Right atrium auricular region (tissue), 2 donors: ENCODE measurements at places on chromosomes 6 and 20.
A peak's percentile ranks its signal among the peaks of the same experiment; 100 is the strongest.

DNA sequence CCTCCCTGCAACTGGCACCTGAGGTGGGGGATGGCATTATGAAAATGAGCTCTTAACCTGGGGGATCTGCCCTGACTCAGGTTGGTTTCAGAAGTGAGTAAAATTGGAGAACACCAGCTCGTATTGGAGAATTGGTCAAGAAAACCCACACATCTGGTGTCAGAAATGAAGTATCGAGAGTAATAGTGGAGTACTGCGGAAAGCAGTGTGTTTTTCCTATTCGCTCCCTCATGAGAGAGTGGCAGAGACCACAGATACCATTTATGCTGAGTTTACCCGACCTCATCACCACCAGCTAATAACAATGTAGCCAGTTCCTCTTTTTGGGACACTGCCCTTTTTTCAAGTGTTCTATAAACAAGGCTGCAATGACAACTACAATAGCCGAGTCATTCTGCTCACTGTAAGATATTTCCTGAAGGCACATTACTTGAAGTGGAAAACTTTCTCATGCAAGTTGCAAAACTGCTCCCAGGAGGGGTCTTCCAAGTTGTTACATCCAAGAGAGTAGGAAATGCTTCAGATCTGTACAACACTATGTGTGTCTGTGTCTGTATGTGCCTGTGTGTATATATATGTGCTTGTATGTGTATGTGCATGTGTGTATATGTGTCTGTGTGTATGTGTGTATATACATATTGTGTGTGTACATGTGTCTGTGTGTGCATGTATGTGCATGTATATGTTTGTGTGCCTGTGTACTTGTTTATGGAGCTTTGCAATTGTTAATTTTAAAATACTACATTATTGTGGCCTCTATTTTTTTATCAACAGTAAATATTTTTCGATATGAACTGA, 106.0 kb upstream of the CST7 start:
- DNase-seq, result no peak

DNA sequence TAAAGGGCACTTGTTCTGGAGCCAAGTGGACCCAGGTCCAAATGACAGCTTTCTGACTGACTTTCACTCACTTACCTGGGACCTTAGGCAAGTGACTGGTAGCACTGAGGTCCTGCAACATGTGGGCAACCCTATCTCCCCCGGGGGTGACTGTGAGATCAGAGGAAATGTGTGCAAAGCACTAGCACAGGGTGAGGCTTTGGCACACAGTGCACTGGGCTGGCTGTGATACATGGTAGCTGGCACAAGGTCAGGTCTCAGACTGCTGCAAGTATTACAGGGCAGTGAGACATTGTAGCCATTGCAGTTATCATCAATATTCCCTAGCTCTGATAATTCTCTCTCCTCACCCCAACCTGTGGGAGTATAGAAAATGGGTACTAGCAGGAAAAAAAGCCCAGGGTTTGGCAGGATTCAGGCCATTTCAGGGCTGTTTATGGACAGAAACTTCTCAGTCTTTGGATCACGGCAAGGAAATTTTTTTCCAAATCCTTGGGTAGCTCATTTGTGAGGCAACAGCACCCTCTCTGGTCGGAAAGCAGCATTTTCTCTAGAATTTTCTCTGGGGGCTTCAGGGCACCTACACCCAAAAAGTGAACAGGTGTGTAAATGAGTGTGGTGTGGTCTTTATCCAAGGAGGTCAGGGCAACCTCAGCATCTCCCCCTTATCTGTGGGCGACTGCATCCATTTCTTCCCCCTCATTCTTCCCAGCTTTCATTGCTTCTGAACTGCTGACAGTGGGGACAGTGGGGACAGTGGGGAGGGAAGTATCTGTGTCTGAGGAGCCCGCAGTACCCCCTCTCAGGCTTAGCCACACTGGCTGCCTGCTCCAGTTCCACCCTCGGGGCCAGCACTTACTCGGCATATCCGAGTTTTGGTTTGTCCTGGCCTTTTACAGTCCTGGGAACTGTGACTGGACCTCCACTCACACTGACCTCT, 148.7 kb upstream of the PHACTR3 start:
- DNase-seq, result no peak

DNA sequence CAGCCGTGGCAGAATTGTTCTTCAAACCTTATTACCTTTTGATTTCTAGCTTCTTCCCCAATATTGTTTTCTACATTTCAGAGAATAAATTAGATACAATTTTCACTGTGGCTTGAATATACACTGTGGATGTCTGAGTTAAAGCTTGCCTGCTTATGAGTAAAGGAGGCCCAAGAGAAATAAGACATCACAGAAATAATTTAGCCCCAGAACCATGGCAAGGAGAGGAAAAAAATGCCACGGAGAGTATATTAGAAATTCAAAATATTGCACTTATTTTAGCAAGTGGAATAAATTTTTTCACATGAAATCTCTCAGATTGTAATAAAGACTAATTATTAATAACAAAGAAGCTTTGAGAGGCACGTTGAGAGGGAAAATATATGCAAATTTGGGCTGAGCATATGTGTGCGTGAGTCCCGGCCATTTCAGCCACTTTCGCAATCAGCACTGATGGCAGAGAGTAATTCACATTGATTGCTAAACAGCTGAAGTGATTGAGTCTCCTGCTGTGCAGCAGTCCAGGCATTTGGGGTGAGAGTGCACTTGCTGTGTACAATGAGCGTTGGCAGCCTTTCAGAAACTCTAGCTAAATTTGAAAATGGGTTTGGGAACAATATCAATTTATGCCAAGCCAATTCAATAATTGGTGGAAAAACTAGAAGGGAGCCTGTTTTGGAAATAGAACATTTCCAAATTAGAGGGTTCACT, 596.0 kb downstream of the EPM2A start:
- no peak for DNase-seq

DNA sequence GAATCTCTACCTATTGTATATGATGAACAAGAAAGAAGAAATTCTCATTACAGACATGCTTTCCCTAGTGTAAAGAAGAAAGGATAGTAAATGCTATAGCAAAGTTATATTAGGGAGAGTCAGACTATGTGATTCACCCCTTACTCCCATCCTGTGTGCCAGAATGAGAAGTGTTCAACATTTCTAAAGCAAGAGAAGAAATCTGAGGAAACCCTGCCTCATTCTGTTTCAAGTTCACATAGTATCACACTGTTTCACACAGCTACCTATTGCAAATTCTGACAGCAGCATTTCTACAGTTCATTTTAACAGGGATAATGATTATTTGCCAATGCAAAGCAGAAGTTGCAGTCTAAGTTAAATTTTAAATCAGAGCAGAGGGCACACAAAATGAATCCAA, 267.2 kb upstream of the TCF21 start:
- no peak for DNase-seq

GRCh38 chr6:31399589-31400466, 3.6 kb upstream of the MICA start:
- DNase-seq, result peak; percentile 95

GRCh38 chr20:58693226-58694006, 816 bp downstream of the NPEPL1 start:
- peak; percentile 58 for DNase-seq

GRCh38 chr6:129647044-129647443, 62.9 kb downstream of the ARHGAP18 start:
- DNase-seq, result no peak

DNA sequence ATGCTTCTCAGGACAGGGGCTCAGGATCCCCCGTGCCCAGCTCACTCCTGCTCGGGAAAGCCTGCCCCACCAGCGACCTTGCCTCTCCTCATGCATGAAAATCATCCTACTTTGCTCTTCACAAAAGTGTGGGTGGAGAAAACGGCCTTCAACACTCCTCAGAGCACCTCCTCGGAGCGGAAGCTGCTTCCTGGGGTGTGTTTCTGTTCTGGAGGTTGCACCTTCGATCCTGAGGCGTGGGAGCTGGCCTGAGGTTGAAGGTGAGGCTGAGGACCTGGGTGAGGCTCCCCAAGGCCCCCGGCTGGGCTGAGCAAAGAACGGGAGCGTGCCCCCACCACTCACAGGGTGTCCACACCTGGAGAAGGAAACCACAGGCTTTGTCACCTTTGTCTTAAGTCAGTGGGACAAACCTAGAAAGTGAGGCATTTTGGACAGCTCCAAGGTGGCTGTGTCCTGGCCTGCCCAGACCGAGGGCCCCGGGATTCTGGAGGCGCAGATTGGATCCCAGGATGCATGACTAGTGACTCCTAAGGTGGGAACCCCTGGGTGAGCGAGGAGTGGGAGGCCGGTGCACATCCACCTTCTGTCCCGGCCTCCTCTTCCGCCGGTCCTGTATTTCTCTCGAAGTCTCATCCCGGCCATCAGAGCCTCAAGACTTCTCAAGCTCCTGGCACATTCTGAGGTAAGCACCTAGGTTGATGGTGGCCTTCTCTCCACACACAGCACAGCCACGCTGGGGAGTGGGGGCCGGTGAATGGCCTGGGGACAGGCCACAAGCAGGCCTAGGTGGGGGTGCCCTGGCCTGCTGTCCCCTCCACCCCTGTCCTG, 104.7 kb downstream of the TMEM242 start:
- DNase-seq, result no peak

- DNase-seq, result no peak
Measured at GRCh38 chr6:81697559-81697958, 54.9 kb downstream of the TENT5A start.

DNA sequence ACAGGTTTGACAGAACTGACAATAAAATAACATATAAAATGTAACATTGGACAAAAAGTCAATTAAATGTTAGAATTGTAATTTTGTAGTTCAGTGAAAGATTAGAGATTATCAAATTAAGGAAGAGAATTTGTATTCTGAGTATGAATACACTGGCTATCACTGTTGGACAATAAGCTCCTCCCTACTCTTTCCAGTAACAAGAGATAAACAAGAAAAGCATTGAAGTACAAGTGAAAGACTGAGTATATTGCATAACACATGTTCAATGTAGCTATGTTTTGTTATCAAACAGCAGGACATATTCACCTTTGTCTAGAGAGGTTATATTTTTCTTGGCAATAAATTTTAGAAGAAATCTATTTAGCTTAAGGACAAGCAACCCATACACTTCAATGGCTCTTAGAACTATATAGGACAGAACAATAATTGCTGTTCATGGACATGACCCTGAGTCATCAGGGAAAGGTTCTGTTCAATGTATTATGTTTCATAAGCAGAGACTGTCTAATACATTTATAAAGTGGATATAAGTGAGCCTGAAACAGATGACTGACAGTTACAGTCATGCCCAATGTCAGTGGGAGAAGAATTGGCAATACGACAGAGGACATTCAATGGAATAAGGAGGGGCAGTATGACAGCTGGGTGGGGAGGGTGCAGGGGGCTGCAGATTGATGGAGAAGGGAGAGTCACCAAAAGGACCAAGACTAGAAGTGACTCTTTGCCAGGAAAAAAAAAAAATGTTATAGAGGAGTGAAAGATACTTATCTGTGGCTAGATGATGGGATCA, 520.4 kb downstream of the FRK start:
- DNase-seq, result no peak
